T-helper 2 cell treated with Interferon-gamma antibody and Interleukin-4, amounts not matched to agents 5 μg/mL and 100 μg/mL, for 36 hours (primary cell): ENCODE measurements at places on chromosomes 1 and 21.

DNA sequence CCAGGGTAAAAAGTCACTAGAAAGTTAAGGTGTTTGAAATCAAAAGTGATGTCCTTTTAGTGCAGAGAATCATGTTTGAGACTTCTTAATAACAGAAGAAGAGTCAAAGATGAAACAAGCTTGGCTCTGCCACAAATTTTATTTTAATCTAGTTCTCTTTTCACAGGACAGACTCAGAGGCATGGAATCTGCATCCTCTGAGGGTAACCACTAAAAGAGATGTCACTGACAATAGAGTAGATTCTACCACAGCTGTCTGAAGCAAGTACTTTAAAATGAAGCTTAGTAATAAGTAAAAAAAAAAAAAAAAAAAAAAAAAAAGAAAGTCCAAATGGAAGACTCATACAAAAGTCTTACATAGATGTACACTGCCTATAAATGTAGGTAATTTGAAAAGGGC, 519.7 kb upstream of the PRMT6 start:
- DNase-seq, result no peak

DNA sequence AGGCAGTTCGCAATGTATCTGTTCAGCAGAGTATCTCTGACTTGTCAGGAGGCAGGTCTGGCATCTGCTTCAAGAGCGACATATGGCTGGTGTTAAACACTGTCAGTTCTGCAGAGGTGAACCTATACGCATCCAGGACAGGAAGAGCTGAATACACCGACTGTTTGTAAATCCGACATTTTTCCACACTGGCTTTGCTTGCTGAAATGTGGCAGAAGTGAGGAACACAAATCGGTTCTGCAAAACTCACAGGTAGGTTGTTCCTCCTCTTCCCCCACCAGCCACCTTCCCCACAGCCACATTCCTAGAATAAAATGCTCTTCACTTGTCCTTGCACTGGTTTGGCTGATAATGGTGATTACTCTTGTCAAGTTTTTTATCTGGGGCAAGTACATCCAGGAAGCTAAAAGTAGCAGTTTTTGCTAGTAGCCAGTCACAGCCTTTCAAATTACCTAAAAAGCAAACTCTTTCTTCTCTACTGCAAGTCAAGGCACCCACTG, 289.2 kb downstream of the GRIK1 start:
- DNase-seq, result no peak

DNA sequence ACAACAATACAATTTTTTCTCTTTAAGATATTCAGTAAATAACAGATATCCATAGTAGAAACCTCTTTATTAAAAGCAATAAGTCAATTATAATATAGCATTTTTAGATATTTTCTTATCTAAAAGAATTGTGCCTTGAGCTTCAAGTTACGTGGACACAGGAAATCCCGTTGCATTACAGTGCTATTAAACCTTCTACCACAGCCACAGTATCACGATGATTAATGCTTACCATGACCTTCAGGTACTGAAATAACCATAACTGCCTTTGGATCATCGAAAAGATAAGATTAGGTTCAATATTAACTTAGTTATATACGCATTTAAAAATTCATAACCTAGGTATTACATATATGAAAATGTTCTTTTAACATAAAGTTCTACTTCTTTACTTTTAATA, 17.9 kb downstream of the B3GALNT2 start:
- no peak for DNase-seq

- no peak for DNase-seq
Observed at GRCh38 chr1:167404161-167404888, 114.0 kb downstream of the CD247 start.
